ENCODE measurements at places on chromosomes 7 and 10.

DNA sequence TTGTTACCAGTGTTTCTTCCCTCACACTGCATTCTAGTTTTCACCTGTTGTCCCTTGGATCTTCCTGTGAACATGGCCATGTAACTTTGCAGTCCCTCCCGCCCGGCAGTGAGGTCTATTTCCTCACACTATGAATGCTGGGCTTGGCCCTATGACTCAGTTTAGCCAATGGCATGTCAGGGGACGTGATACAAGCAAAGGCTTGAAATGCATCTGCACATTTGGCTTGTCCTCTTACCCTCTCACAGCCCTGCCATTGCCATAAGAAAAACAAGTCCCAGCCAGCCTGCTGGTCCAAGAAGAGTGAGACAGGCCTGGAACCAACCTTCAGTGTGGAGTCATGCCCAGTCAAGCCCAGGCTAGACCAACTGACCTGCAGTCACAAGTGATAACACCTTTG lies 17.1 kb upstream of the EZH2 start:
- DNase-seq, result peak; percentile 31

GRCh38 chr10:73159038-73159648 lies 8.7 kb downstream of the ECD start:
- peak; percentile 83 for DNase-seq

DNA sequence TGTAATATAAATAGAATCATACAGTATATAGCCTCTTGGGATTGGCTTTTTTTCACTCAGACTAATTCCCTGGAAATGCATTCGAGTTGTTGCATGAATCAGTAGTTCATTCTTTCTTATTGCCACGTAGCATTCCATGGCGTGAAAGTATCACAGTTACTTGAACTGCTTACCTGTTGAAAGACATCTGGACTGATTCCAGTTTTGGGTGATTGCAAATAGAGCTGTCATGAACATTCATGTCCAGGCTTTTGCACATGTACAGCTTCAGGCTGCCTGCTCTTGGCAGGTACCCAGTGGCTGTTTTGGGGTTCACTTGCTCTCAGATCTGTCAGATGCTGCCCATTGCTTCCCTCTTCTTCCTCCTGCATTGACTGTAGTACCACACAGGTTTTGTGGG lies 54.9 kb downstream of the LRGUK start:
- DNase-seq, result no peak

- DNase-seq, result peak; percentile 49
Observed at GRCh38 chr10:118259288-118259906, 82.7 kb downstream of the FAM204A start.

- no peak for DNase-seq
Observed at GRCh38 chr7:95198863-95199262, 125.5 kb downstream of the PON1 start.

DNA sequence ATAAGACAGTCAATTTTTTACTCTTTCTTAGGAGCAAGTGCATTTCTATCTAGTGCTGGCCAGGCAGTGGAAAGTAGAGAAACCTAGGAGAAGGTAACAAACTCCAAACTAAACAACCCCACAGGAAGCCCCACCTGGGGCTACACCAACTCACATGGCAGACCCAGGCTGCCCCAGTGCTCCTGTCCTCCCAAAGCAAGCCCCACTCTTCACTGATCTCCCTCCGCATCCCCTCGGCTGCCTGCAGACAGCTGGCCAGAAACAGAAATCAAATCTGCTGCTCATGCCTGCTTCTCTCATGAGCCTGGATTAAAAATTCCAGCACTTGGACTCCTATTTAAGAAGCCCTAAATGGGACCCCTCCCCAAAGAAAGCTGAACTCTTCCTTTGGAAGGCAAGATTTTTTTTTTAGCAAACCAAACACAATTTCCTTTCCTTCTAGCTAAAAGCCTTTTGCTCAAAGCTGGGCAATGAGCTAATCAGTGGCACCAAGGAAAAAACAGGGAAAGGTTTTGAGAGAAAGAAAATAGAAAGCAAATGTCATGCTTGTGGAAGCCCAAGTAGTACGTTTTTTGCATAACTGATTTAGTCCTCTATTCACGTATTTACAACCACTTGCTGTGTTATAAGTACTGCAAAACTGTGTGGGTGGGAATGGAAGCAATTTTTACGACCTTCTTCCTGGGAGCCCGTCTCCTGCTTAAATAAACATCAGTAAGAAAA lies 10.8 kb downstream of the PDE1C start:
- no peak for DNase-seq

GRCh38 chr7:149027055-149027454 lies 1.2 kb downstream of the PDIA4 start:
- DNase-seq, result no peak

GRCh38 chr7:145252031-145252430 lies 416.2 kb upstream of the TPK1 start:
- DNase-seq, result no peak

- DNase-seq, result no peak
Observed at GRCh38 chr10:99630433-99630832, 10.2 kb upstream of the SLC25A28 start.

DNA sequence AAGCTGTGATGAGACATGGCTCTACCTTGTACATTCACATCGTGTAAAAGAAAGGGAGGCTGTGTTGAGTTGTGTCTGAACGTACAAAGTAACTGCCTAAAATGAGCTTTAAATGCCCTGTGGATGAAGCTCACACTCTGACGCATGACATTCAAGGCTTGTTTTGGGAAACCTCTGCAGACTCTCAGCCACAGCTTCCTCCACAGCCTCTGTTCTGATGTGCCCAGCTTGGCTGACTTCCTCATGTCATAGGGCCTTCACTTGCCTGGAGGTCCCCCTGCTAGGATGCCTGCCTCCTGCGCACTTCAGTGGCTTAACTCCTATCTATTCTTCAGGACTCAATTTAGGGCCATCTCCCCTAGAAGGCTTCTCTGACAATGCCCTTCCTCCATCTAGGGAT lies 230.0 kb upstream of the HABP2 start:
- DNase-seq, result peak; percentile 26

DNA sequence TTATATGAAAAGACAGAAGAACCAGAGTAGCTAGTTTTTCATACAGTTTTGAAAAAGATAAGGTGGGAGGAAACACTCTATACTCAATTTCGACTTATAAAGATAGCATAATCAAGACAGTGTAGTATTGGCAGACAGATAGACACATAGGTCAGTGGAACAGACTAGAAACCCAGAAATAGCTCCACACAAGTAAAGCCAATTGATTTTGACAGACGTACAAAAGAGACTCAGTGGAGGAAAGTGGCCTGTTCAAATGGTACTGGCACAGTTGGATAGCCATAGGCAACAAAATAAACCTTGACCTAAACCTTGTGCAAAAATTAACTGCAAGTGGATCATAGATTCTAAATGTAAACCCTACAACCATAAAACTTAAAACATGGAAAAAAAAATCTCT lies 46.8 kb downstream of the MAPK8 start:
- no peak for DNase-seq

GRCh38 chr7:32677593-32677992 lies 182.3 kb downstream of the AVL9 start:
- no peak for DNase-seq

- DNase-seq, result no peak
Observed at GRCh38 chr10:112250555-112250954, 32.6 kb upstream of the TECTB start.

DNA sequence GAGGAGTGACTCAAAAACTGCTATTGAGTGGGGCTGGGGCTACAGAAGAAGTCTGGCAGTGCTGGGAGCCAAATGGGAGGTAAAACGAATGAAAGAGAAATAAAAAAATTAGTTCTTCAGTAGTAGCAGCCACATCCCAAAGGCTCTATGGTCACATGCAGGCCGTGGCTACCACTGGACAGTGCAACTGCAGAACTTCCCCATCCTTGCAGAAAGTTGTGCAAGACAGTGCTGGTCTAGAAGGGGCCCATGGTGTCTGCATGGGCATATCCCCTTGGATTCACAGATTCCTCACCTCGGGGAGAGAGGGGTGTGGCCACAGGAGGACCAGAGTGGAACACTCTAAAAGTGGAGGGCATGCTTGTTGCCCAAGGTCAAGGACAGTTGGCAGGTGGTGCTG lies 47.6 kb downstream of the RPS24 start:
- no peak for DNase-seq

DNA sequence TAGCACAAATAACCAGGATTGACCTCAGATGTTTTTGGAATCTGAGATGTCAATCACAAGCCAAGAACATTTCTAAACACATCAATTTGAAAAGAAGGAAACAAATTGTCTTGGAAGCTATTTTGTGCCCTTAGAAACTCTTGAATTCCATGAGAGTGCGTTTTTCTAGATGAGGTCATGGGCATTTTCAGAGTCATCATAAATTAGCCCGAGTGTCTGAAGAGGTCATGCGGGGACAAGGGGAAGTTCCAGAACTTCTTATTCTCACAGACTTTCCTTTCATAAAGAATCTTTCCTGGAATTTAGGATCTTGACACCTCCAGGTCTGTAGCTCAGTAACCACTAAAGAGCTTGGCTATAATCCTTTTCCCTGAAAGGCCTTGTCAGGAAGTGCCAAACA lies 28.2 kb downstream of the IL2RA start:
- DNase-seq, result peak; percentile 65

GRCh38 chr10:49115015-49115795 lies at the start of gene VSTM4:
Gene VSTM4, minus strand, starts transcription at chr10:49115522. Its CDS starts 37 bp downstream, at chr10:49115485.
- DNase-seq, result peak; percentile 1

DNA sequence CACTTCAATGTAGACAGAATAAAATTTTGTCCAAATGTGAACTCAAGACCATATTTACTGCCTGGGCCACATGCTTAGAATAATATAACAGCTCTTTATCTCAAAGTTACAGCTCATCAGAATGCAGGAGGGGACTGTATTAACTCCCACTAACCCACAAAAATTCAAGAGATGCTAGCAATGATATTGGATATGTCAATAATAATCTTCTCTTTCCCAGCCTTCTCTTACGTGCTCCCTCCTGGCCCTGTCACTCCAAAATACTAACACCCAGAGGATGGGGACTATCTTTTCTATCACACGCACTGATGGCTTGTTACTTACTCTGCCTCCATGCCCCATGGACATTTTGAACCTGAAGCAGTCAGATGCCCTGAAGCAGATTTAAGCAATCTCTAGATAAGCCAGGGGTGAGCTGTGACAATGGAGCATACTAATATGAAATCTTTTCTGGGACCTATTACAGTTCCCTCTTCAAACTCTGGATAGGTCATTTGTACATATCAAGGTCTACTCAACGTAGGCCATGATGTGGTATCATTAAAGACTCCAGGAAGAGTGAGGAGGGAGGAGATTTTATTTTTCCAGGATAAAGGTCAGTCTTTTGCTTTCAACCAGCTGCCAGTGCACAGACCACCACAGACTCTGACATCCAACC lies 803.0 kb downstream of the GRM8 start:
- DNase-seq, result peak; percentile 82

- DNase-seq, result no peak
Observed at GRCh38 chr7:45586542-45587520, 12.7 kb downstream of the ADCY1 start.

- DNase-seq, result no peak
Observed at GRCh38 chr7:139943401-139943800, 114.3 kb downstream of the TBXAS1 start.

GRCh38 chr7:151245360-151246101 lies 3.0 kb downstream of the SMARCD3 start:
- DNase-seq, result no peak

DNA sequence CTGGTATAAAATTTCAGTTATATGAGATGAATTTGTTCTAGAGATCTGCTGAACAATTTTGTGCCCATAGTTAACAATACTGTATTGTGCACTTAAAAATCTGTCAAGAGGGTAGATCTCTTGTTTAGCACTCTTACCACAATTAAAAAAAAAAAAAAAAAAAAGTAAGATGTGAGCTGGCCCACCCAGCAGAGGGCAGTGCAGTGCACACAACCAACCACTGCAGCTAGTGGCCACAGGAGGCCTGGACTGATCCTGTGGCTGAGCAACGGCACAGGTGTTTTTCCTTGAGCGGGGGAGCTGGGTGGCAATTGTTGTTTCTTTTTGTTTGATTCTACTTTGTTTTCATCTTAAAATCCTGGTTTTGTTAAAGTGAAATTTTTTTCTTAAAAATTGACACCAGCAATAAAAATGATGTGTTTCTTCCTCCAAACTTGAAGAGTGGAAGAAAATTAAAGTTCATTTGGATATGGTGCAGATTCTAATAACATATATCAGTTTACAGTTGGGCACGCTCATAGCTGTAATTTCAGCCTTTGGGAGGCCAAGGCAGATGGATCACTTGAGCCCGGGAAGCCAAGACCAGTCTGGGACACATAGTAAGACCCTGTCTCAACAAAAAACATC lies 171.1 kb upstream of the TBX20 start:
- DNase-seq, result peak; percentile 57

DNA sequence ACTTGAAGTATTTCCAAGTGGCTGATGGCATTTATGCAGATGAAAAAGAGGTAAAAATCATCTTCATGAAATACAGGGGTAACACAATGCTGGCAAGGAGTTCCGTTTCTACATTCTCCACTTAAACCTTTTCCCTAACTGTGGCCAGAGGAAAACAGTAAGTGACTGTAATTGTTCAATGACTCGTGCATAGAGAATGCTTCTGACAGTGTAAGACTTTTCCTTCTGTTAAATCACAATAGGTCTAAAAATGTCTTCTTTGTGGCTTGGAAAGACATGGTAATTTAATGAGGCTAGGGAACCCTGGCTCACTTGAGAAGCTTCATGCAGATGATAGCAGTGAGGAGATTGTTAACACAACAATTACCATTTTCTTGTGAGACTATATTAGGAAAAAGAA lies 50.3 kb upstream of the RSU1 start:
- DNase-seq, result no peak

- DNase-seq, result peak; percentile 31
Observed at GRCh38 chr7:64618785-64619456, 47.0 kb upstream of the ZNF107 start.

DNA sequence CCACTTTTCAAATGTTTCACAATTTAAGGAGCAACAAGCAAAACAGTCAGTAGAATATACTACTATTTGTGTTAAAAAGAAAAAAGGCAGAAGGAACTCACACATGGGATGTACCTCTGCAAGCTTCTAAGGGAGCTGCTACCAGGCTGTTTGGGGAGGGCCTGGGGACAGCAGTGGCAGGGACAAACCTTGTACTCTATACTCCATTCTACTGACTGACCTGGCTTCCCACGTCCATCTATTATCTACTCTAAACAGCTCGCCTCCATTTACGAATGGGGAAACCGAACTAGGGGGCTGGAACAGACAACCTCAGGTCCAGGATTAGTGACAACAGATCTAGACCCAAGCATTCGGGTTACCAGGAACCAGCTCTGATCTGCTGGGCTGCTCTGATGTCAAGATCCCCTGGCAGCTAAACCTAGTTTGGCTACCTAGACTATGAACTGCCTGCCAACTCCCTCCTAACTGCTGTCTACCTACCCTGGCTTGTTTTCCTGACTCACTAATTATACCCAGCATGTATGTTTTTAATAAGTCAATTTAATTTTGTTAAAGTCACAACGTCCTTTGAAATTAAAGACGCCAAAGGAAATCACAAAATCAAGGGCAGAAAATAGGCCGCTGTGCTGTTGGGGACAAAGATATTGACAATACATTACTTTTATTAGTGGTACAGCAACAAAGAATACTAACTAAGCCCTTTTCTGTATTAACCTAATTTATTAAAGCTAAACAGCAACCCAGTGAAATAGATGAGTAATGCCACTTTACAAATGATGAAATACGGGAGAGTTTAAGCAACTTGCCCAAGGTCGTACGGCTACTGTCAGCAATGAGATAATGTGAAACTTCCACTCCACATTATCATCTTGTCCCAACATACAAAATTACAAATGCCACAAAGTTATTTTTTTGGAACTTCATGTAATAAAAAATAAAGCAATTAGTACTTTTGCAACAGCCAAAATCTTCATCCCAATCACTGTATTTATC lies 5.3 kb downstream of the PSAP start:
- no peak for DNase-seq

Data from trophoblast cell (in vitro differentiated cells and primary cell).